ENCODE measurements at places on chromosomes 6 and 20. TPM values are rescaled to one million over a fixed set of nuclear protein-coding genes. Genes with fewer than 3 reads are reported as not detected.

GRCh38 chr20:37235065-37235464 is 26.5 kb downstream of the GHRH start:
- no peak for DNase-seq

GRCh38 chr6:148317739-148318138 is 24.9 kb upstream of the SASH1 start:
- no peak for DNase-seq

DNA sequence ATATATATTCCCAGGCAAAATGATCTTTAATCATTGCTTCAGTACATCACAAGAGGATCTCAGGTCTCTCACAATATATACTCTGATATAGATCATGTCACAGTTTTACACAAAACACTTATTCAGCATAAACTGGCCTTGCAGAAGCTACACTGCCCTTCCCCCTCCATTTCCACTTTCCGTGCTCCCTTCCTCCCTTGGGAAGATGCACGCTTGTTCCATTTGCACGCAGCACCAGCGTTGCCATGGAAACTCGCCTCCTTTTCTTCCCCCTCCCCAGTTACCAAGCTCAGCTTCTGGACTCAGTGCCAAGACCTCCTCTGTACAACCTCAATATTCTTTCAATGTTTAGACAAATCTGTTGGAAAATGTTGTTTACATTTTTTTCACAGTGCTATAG is 154.6 kb downstream of the RFPL4B start:
- no peak for DNase-seq

- no peak for DNase-seq
These were observed 18.3 kb downstream of the HIVEP2 start for GRCh38 chr6:142926494-142927270.

DNA sequence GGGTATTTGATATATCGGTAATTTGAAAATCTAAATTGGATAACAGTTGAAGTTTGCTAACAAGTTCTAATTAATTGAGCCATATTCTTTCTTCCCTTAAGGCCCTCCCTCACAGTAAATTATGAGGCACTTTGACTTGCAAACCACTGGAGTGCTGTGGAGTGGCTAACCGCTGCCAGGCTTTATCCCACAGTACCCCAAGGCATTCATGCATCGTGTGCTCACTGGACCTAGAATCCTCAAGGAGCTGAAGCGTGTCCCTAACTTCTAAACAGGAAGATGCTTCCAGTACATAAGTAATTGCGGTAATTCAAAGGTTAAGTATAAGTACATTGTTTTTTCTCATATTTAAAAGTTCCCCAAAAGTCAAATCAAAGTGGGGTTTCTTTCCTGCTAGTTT is 499.9 kb downstream of the TFAP2A start:
- DNase-seq: peak; percentile 12

- DNase-seq: no peak
These were observed 62.2 kb downstream of the ZDHHC14 start for GRCh38 chr6:157443066-157443800.

- no peak for DNase-seq
These were observed 270.4 kb upstream of the JARID2 start for GRCh38 chr6:14975471-14975817.

DNA sequence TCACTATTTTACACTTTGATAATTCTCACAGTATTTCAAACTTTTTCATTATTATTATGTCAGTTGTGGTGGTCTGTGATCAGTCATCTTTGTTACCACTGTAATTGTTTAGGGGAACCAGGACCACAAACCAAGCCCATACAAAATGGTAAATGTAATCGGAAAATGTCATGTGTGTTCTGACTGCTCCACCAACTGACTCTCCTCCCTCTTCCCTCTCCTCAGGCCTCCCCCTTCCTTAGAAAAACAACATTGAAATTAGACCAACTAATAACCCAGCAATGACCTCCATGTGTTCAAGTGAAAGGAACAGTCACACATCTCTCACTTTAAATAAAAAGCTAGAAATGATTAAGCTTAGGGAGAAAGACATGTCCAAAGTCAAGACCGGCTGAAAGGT is 63.8 kb downstream of the GMDS start:
- no peak for DNase-seq

TP53INP2 gene
- total RNA-seq: 19.9 TPM

FOXQ1 gene
- total RNA-seq: 6.9 TPM

SLC29A1 gene
- total RNA-seq: 36.1 TPM

ADAM33 gene
- total RNA-seq: 0.41 TPM

PRL gene
- total RNA-seq: not detected

PPIL6 gene
- 1.6 TPM for total RNA-seq

ARFGAP1 gene
- total RNA-seq: 109 TPM

Measured in kidney epithelial cell (primary cell).